H4 (cell line): ENCODE measurements at places on chromosomes 1 and 21. TPM values are rescaled to one million over a fixed set of nuclear protein-coding genes. Genes with fewer than 3 reads are reported as not detected.
A peak's percentile ranks its signal among the peaks of the same experiment; 100 is the strongest.

DNA sequence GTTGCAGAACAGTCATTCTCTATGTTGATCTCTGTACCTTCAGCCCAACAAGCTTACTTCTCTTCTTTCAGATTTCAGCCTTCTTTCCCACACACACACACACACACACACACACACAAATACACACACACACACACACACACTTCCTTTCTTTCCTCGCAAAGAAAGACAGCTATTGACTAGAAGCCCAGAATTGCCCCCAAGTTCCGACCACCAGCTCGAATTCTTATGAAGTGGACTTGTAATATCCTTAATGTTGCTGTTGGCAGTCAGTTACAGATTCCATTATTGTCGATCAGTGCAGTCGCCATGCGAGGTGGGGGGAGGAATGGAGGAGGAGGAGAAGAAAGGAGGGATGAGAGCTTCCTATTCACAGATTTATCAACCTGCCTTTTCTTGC lies 125.5 kb downstream of the CLEC20A start:
- DNase-seq, result no peak

GRCh38 chr1:192474080-192474683 lies 101.4 kb upstream of the RGS1 start:
- no peak for DNase-seq

GRCh38 chr1:9179463-9180110 lies 50.7 kb upstream of the GPR157 start:
- DNase-seq, result no peak

DNA sequence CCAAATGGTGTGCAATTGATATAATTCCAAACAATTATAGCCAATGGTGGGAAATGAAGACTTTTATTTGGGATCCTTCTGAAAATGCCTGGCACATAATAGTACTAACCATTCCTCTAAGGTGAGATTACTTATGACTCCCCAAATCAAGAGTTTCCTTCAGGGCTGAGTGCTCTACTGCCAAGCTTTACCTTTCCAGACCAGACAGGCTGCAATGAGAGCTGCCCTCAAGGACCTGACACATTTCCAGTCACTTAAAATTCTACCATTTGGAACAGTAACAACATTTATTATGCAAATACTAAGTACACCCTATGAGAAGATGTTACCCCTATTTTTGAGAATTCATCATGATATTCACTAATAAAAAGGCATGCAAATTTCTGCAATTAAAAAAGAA lies 21.1 kb downstream of the PAXBP1 start:
- DNase-seq, result no peak

DNA sequence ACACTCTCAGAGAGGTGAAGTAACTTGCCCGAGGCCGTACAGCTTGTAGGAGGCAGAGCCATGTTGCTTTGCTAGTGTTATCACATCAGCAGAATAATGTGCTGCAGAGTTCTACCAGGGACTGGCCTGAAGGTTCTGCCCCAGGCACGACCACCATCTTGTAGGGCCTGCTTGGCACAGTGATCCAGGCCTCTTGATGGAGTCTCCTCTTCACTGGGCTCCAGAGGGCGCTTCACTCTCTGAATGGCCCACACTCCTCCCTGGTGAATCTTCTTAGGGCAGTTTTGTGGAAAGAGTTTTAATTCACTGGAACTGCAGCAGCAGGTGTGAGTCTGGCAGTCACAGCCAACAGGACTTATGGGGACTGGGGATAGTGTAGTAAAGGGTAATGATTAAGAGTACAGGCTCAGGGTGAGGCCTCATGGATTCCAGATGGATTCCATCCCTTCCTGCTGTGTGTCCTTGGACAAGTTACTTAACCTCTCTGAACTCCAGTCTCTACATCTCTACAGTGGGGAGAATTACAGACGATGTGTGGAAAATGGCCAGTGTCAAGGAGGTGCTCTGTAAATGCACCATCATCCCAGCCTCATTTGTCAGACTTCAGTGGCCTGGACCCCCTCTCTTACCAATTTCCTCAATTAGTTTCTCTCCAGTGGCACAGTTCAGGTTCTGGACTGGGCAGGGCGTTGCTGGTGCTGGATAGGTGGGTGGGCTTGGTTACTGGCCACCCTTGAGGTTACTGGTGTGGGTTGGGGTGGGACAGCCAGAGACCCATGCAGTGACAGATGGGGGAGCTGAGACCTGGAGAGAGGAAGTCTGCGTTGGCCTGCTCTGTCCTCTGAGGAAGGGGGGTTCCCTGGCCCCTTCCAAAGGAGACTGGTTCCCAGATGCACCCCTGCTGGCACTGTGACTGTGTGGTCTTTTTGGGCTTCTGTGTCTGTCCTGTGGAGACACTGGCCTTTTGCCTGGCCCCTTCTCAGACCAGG lies 45.9 kb upstream of the CSF3R start:
- no peak for DNase-seq

- DNase-seq, result peak; percentile 33
These were observed 48.1 kb upstream of the MPC2 start for GRCh38 chr1:167984886-167985489.

- no peak for DNase-seq
These were observed 15.6 kb upstream of the IL10 start for GRCh38 chr1:206787891-206788290.

GRCh38 chr1:71343686-71344416 lies 263.0 kb upstream of the ZRANB2 start:
- DNase-seq, result no peak

DNA sequence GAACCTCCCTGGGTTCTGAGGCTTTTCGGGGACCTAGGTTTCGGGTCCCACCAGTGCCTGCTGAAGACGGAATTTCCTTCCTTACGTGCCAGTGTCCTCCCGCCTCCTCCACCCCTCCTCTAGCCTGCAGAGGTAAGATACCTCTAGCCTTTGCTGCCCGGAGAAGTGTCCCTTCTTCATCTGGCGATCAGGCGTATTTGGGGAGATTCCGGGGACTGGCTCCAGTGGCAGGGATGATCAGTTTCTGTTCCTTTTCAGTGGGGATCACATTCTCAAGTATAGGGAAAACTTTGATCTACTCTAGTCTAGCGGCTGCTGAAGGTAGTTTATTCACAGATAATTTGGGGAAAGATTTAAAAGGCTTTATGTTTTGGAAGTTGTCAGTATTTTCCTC lies 674 bp downstream of the CEP350 start:
- peak; percentile 7 for DNase-seq

DNA sequence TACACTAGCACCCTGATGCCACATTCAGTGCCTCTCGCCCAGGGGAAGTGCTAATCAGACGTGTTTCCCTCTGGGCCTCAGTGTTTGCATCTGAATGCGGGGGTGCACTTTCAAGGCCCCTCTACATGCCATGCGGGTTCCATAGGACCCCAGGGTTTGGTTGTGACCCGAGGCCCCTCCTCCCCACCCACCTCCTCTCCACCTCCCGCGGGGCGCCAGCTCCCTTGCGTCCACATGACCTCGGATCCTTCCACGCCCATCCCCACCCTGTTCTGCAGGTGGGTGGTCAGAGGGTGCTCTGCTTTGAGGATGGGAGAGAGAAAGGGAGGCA lies 5.1 kb upstream of the RUNX3 start:
- DNase-seq, result no peak

GRCh38 chr1:96208428-96208827 lies 513.2 kb upstream of the PTBP2 start:
- DNase-seq, result no peak

- no peak for DNase-seq
These were observed 876 bp downstream of the EFCAB7 start for GRCh38 chr1:63524201-63524600.

DNA sequence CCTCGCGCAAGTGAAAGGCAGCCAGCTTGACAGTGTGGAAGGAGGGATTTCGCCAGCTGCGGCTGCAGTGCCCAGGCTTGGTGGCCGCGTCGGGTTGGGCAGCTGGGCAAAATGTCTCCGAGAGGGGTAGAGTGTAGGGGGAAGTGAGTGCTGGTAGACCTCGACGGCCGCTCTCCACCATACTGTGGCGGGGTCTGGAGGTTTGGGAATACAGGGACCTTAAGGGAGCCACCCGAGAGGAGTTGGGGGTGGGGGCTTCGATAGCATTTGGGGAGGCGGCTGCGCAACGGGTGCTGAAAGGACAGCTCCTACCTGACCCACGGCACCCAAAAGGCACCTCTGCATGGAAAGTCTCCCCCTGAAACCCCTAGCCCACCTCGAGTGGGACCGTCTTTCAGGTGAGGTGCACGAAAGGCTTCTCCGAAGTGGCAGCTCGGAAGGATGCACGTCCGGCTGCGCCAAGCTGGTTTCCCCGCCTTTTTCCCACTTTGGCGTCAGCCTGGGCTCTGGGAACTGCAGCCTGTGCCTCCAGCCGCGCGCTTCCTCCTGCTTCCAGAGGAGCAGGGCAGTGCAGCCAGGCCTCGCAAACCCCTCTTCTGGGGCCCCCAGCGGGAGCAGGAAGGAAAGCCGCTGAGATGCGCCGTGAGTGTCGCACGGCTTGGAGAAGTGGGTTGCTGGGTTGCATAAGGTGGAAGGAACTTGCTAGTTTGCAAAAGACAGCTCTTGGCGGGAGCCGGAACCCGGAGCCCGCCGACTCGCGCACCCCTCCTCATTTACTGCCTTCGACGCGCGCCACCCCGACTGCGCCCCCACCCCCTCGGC lies 531 bp upstream of the HMGN2 start:
- DNase-seq, result peak; percentile 59

DNA sequence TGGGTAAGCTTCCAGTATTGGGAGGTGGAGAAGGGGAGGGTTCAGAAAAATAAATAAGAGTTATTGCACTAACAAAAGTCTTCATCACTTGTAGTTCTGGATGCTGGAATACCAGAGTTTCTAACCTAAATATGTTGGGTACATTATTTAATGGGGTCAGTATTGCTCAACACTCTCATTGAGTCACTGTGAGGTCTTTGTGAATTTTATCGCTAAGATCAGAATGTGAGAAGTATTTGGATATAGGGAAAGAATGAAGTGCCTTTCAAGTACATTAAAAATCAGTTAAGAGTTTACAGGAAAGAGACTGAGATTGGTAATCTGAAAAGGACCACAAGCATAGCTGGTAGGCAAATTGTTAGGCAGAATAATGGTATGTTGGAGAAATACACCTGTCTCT lies 8.8 kb downstream of the SNRPE start:
- DNase-seq, result no peak

DNA sequence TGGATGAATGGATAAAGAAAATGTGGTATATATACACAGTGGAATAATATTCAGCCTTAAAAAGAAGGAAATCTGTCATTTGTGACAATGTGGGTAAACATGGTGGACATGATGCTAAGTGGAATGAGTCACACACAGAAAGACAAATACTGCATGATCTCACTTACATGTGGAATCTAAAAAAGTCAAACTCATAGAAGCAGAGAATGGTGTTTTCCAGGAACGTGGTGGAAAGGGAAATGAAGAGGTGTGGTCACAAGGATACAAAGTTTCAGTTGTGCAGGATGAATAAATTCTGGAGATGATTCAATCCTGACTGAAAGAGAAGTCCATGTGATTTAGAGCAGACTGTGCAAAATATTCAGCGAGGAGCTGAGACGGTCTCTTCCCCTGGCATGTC lies 56.6 kb downstream of the RYR2 start:
- peak; percentile 27 for DNase-seq

GRCh38 chr1:221487781-221488524 lies 253.9 kb downstream of the DUSP10 start:
- DNase-seq, result peak; percentile 80

DNA sequence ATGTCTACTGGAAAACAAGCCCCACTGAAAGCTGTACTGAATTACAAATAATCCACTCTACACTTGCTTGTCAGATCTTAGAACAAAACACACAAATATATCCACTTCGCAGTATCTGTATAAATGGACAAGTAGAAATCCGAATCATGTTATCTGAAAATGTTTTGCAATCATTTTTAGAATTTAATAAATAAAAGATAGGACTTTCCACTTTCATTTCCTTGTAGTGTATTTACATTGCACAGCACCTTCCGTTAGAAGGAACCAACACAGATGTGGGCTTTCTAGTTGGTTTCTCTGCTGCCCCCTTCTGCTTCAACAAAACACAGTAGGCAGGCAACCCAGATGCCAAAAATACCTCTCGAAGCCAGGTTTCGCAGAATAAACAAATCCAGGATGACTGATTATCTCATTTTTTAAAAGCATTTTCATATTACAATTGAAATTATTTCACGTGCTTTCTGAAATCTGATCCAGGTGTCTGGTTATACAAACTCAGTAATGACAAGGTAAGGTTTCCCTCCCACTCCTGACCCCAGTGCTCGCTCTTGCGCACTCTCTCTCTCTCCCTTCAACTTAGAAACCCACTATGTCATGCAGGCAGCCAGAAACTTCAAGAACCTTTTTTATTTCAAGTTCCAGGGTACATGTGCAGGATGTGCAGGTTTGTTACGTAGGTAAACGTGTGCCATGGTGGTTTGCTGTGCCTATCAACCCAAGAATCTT lies 389.9 kb downstream of the SMYD3 start:
- peak; percentile 59 for DNase-seq

GRCh38 chr1:81799939-81800694 lies 617 bp upstream of the ADGRL2 start:
- no peak for DNase-seq

DNA sequence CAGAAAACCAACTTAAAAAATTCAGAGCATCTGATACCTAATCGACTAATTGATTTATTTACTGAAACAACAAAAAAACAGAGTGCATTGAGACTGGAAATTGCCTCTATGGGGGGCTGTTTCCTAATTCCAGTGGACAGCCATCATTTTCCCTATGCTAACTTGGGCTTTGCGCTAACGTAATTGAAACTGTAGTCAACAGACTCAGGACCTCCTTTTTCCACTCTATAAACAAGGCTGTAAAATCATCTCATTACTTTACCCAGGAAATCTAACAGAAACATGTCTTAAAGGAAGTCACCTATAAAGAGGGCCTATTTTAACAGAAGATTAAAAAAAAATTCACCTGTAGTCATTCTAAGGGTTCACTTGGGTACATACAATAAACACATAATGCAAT lies 2.1 kb downstream of the ERG start:
- DNase-seq, result no peak

Gene UTP25
- total RNA-seq, result 5.6 and 5.7 TPM in 2 replicates

Gene NTRK1
- 0.10 TPM in 1 of 2 replicates, not detected in the other for total RNA-seq

Gene AMY1C
- total RNA-seq, result not detected in 2 replicates

Gene SF3B4
- 19.2 and 38.0 TPM in 2 replicates for total RNA-seq

Gene ATP13A2
- 9.8 and 17.5 TPM in 2 replicates for total RNA-seq

Gene DNASE2B
- total RNA-seq, result not detected in 2 replicates

Gene FNDC10
- total RNA-seq, result 0.85 and 1.2 TPM in 2 replicates

Gene TSNAX
- total RNA-seq, result 36.5 and 40.5 TPM in 2 replicates

Gene HSD3B2
- total RNA-seq, result not detected in 2 replicates

Gene FCN3
- not detected in 2 replicates for total RNA-seq

Gene E2F2
- 4.4 and 5.2 TPM in 2 replicates for total RNA-seq
